ENCODE measurements at places on chromosomes 5 and 9. TPM values are rescaled to one million over a fixed set of nuclear protein-coding genes. Genes with fewer than 3 reads are reported as not detected.

DOCK2 gene
- 1.4 TPM for total RNA-seq

- no peak for DNase-seq
Measured at GRCh38 chr9:112051812-112052211, 123.3 kb downstream of the SUSD1 start.

- DNase-seq: no peak
Measured at GRCh38 chr5:7503564-7503963, 107.6 kb downstream of the ADCY2 start.

- peak; percentile 7 for DNase-seq
Measured at GRCh38 chr5:61563401-61563800, 231.3 kb downstream of the ZSWIM6 start.

DNA sequence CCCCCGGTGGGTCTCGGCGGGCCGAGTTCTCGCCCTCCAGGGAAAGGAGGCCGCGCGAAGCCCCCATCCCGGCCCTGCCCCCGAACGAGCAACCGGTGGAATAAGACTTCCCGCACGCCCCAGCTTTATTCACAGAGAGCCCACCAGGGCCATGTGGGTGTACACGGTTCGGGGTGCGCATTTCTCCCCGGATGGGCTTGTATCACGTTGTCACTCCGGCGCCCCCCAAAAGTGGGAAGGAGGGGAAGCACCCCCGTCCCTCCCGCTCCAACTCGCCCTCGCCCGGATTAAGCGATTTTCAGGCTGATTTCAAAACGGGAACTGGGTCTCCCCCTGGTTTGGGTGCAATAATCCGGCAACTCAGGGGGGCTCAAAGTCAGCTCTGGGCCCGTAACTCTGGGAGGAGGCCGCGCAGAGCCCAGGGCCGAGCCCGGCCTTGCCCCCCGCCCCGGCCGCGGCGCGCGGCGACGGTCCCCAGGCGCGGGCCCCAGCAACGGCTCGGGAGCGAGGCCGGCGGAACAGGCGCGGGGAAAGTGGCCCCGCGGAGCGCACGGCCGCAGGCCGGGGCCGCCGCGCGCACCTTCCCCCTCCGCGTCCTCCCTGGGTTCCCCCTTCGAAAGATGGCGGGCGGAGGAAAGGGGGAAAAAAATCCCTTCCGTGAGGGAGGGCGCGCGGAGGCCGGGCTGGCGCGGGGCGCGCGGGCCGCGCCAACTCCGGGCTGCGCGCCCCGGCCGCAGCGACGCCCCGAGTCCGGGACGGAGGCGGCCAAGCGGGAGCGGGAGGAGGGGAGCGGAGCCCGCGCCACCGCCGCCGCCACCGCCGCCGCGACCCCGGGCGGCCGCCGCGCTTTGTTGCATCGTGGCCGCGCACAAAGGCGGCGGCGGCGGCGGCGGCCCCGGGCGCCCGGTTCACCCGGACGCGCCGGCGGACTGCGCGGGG is 644 bp downstream of the BRD3 start:
- DNase-seq: peak; percentile 31

DNA sequence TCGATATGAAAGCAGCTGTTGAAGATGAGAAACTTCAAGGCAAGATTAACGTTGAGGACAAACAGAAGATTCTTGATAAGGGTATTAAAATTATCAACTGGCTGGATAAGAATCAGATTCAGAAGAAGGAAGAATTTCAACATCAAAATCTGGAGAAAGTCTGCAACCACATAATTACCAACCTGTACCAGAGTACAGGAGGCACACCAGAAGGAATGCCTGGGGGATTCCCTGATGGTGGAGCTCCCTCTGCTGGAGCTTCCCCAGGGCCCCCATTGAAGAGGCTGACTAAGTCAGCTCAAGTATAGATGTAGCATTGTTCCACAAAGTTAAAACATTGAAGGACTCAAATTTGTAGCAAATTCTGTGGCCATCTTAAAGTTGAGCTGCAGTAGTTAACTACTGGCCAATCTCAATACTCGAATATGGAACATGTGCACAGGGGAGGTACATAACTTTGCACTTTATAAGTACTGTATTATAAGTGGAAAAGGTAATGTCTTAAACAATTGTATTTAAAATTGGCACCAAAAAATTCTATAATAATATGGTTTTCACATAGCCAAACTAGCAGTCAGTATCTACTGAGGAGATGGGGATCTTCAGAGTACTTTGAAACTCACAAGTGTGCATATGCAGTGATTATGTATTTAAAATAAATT is 237.5 kb downstream of the CHSY3 start:
- no peak for DNase-seq

Data from IMR-90 (cell line).